Aorta (tissue), 5 donors: ENCODE measurements at places on chromosomes 2 and 18.

DNA sequence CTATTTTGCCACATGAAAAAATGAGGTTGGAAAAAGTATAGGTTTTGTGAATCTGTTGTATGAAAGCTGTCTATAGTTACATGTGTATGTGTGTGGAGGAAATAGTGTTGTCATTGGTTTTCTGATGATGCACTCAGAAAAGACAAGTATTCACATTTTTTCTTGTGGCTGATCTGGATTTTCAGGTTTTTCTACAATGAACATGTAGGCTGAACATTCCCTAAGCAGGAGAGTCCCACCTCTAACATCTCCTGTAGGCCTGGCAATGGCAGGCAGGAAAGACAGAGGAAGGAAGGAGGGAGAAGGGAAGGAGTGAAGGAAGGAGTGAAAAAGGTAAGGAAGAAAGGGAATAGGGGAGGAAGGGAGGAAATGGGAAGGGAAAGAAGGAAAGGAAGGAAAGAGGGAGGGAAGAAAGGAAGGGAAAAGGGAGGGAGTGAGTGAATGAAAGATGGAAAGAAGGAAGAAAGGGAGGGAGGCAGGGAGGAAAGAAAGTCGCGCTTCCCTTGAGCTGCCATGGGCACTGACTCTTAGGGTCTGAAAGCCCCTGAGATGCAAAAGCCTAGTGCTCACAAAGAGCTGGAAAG is 495 bp upstream of the IL36RN start:
- DNase-seq = no peak

GRCh38 chr2:185802926-185803325 is 64.3 kb downstream of the FSIP2 start:
- DNase-seq = no peak

DNA sequence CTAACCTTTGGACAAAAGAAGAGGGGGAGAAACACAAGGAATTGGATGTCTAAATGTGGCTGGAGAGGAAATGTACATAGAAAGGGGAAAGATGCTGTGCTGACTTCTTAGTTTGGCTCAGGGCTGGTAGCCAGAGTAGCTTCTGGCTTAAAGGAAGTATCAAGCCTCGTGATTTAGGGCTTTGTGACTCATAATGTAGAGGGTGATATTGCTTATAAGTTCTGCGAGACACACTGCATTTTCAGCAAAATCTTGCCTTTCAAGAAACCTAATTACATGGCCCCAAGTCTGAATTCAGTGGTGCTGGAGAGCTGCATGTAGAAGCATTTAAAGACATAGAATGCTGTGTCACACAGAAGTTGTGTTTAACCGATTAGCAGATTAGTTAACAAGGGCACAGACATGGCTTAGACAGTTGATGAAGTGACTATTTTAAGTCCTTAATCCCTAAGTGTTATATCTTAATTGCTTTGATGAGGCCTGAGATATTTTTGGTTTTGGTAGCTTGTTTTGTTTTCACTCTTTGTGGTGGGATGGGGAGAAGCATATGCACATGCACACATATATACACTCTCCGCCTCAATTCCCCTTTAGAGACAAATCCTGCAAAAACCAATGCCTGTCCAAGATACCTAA is 66.4 kb downstream of the EPAS1 start:
- DNase-seq = no peak

GRCh38 chr2:227886149-227886548 is 14.7 kb downstream of the DAW1 start:
- no peak for DNase-seq

- DNase-seq = no peak
Observed at GRCh38 chr18:80180778-80181564, 66.3 kb downstream of the PARD6G start.

DNA sequence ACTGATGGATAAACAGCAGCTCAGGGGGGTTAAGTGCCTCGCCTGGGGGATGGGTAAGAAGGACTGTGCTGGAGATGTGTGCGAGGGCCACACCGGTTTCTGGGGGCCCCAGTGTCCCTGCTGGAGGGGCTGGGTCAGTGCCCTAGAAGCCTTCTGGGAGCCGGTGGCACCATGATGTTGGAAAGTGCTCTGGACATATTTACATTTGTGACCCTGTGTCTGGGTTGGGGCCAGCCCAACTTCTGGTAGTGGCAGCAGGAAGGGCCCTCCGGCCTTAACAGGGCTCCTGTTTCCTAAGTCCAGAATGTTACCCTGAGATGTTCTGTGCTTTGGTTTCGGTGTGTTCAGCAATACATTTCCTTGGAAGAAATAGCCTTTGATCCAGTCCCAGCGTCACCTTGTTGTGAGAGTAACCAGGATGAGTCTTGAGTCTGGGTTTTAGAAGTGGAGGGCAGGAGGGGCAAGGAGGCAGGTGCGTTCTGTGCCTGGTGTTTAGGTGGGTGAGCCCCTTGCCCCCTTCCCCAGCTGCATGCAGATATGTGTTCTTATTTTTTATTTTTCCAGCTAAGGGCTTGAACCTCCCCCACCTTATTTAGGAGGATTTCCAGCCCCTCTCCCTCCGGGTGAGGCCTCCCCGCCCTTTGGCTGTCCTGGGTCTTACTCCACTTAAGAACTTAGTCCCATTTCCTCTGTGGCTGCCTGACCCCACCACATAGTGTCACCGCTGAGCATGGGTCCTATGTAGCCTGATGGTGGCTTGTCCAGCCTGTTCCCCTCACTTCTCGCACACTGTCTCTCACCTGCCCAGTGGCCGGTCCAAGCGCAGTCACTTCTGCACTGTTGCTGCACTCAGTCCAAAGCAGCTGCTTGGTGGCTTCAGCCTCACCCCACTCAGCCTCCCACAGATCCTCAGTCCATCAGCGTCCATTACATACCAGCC is 132.7 kb upstream of the HS6ST1 start:
- DNase-seq = no peak

DNA sequence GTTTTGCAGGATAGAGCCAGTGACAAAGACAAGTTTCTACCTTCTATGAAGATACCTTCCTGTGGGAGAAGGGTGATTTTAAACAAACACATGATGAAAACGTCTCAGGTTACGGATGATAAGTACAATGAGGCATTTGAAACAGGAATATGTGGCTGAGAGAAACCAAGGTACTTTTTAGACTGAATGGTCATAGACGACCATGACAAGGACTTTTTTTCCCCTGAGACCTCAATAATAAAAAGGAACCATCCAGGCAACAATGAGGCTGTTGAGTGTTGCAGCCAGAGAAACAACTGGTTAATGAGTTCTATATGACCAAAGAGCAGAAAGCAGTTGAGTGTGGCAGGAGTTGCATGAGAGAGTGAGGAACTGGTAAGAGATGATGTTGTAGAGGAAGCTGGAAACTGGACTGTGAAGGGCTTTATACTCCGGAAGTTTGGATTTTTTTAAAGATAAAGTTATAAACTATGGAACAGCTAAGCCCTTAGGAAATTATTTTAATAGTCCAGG is 306.1 kb upstream of the CYRIA start:
- DNase-seq = no peak

GRCh38 chr2:109463236-109463635 is 150.5 kb downstream of the SEPTIN10 start:
- DNase-seq = no peak

- no peak for DNase-seq
Observed at GRCh38 chr18:2572171-2572569, 813 bp downstream of the NDC80 start.

DNA sequence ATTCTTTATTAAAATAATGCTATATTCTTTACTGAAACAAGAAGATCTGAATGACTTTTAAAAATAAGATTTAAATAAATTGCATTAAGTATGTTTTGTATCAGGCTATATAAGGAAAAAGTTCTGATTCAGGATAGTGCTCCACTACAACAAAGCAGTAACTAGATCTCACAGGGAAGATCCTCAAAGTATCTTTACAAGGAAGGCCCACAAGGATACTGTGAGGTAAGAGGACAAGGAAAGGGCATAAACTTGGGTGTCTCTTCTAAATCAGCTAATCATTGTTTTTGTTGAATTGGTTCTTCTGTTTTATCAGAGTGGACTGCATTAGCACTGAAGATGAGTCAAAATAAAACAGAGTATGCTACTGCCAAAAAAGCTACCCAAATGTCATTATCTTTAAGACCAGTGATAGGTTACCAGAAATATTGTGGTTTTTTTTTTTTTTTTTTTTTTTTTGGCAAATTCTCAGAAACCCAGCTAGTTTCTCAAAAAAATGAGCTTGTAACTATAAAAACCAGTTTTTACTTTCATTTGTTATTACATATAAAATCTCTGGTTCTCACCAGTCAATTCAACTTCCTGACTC is 160.9 kb downstream of the BAZ2B start:
- DNase-seq = no peak

DNA sequence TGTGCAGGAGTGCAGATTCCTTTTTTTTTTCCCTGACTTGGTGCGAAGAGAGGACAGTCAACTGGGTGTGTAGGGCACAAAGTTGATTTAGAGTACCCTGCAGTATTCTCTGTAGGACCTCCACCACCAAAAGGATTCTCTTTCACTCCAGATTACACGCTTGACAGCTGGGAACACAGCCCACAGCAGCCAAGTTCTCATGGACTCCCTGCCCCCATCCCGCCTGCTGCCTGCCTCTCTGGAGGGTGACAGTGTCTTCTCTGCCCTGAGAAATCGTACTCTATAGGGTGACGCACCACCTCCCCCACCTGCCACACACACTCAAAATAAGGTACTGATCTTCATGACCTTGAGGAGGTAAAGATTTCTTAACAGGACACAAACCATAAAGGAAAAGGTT is 26.6 kb upstream of the IHH start:
- no peak for DNase-seq

- DNase-seq = peak; percentile 48
Observed at GRCh38 chr18:5890331-5891183, 4.8 kb downstream of the TMEM200C start.

GRCh38 chr18:22858121-22858520 is 75.0 kb upstream of the RBBP8 start:
- DNase-seq = no peak

DNA sequence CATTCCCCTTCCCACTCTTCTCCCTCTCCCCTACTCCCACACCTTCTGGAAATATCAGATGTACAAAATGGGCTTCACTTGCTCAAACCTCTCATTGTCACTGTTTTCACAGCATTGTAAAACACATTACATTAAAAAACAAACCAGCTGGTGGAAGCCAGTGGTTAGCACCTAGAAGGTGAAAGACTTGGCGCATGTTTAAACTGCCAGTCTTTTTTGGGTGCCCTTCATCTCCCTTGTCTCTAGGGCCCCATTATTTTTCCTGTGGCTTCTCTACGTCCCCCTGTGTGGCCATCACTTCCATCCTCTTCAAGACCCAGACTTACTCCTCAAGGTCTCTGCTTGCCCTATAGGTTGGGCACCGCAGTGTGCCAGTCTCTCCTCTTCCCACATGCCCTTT is 34.9 kb downstream of the MGAT5 start:
- DNase-seq = no peak
